ENCODE measurements at places on chromosomes 11 and 22.

DNA sequence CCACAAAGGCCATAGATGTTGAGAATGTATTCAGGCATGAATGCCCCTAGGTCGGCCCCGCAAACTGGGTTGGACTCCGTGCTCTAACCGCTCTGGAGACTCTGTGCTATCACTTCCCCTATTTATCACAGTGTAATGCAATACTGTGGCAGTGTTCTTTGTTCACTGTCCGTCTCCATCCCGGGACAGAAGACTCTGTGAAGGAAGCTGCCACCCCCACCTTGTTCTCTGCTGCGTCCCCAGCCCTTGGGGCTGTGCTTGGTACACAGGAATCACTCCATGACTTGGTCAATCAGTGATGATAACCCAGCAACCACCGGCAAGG, 57.6 kb downstream of the TSPAN18 start:
- DNase-seq: no peak

DNA sequence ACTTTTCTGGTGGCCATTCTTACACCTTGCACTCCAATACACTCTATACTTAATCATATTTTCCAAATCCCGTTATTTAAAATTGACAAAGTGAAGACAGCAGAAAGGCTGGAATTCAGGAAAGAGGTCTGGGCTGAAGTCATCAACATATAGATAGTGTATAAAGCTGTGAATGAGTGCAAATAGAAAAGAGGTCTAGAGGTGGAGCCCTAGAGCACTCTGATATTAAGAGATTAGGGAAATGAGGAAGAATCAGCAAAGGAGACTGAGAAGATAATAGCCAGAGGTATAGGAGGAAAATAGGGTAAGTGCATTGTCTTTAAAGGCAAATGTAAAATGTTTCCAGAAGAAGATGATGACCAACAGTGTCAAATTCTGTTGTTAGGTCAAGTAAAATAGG, 7.9 kb downstream of the CTR9 start:
- no peak for DNase-seq

GRCh38 chr22:45552017-45552411, 49.3 kb downstream of the FBLN1 start:
- DNase-seq: no peak

- peak; percentile 40 for DNase-seq
Observed at GRCh38 chr22:23847991-23848864, 9.4 kb upstream of the DERL3 start.

DNA sequence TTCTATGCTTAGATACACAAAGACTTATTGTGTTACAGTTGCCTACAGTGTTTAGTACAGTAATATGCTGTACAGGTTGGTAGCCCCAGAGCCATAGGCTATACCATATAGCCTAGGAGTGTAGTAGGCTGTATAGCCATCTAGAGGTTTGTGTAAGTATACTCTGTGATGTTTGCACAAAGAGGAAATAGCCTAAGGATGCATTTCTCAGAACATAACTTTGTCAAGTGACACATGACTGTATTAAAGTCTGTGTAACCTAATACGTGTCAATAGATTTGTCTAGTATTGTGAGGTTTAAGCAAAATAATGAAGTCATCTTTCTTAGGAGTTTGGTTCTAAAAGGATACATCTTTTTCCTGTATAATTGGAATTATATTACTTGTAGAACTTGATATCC, 5.5 kb downstream of the ZC3H12C start:
- no peak for DNase-seq

DNA sequence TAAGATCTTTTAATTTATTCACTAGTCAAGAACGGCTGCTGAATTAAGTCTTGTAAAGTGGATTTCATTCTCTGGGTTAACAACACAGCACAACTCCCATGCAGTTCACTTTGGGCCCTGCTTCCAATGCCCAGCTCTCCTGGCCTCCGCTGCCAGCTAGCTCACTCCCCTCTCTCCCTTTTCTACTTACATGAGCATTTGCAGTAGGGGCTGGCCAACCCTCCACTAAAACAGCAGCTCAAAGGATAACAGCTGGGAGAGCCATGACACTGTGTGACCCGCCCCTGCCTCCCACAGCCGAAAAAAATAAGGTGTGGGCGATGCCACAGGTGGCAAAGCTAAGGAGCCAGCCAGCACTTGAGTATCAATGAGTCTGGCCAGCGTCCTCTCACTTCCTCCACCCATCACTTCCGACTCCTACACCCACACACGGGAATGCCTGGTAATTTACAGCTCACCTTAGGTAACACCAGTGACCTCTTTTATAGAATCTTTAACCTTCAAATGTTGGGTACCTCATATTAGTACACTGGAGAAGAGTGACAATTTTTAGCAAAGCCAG, 56.8 kb downstream of the DGCR2 start:
- DNase-seq: no peak

- no peak for DNase-seq
Observed at GRCh38 chr11:32152821-32153220, 61.9 kb downstream of the RCN1 start.

GRCh38 chr22:30655532-30655931, 12.1 kb downstream of the DUSP18 start:
- no peak for DNase-seq

- no peak for DNase-seq
Observed at GRCh38 chr22:29336751-29337490, 21.4 kb upstream of the RASL10A start.

Measured in right hindlimb (tissue), 1 donor.